ENCODE measurements at places on chromosomes 12 and 14. TPM values are rescaled to one million over a fixed set of nuclear protein-coding genes. Genes with fewer than 3 reads are reported as not detected.

Gene TPH2
- not detected for total RNA-seq

- DNase-seq = no peak
These were observed 17.1 kb upstream of the ADGRD1 start for GRCh38 chr12:130936561-130936960.

GRCh38 chr12:5908251-5908650 is 36.8 kb downstream of the ANO2 start:
- DNase-seq = no peak

GRCh38 chr12:111741235-111741812 is 25.4 kb upstream of the ALDH2 start:
- no peak for DNase-seq

- DNase-seq = no peak
These were observed 16.9 kb downstream of the ASB2 start for GRCh38 chr14:93959239-93960107.

GRCh38 chr12:29103539-29103974 is 45.5 kb upstream of the FAR2 start:
- no peak for DNase-seq

GRCh38 chr12:57864442-57865083 is 18.0 kb upstream of the CTDSP2 start:
- DNase-seq = no peak

Gene NOVA1
- 3.0 TPM for total RNA-seq

Gene KRT73
- total RNA-seq = 6.8 TPM

DNA sequence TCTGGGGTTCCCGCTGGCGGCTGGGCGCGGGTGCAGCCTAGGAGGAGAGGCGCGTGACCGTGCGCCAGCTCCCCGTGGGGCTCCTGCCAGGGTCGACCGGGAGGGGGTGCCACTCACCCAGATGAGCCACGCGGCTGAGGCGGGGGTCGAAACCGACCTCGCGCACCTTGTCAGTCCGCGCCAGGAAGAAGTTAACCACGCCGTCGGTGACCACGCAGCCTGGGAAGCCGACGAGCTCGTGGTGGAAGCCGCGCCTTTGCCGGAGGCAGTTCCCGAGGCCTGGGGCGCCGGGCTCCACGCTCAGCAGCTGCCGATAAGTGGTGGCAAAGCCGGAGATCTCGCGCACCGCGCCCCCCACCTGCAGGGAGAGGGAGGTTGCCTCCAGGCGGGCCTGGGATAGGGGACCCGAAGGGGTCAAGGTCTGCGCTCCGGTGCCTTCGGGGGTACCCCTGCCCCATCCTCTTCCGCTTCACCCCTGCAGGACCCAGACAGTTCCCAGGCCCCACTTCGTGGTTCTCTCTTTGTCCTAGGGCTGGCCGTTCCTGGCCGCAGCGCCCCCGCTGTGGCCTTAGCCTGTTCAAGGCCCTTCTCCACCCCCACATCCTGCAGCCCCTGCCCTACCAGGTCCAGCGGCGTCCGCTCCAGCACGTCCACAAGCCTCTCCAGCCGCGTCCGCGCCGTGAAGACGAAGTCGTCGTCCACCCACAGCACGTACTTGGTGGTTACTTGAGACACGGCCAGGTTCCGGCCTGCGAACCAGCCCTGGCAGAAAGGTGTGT is 5.3 kb downstream of the B4GALNT1 start:
- DNase-seq = peak; percentile 85

DNA sequence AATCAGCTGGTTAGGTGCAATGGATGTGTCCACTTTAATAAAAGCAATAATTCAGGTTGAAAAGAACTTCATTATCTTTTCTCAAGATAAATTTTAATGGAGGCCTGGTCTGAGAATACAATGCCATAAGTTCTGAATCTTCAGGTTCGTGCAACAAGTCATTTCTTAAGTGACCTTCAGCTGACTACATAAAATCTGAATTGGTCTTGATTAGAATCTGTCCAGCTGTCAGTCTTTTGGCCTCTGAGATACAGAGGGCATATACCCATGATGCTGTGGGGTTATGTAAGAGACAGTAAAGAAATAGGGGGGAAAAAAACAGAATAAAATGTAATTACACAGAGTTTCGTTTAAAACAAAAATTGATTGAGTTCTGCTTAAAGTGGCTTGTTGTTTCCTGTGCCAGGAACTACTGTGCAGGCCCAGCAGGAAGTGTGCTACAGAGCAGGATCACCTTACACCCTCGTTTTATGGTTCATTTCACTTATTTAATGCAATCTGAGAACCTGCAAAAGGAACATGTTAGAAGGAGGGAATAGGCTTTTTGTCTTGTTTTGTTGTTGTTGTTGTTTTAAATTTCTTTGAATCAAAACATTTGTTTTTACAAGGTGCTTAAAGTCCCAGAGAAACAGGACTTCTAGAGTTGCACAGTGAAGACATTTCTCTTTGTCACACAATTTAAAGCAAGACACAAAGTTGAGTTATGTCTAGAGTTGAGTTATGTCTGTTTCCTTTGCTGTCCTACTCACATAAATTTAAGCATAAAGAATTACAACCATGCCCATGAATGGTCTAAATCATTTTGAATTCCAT is 64.2 kb downstream of the LGR5 start:
- DNase-seq = no peak

GRCh38 chr14:59148334-59148900 is 40.0 kb upstream of the DAAM1 start:
- no peak for DNase-seq

- DNase-seq = no peak
These were observed 179.7 kb downstream of the RGS6 start for GRCh38 chr14:72111911-72112310.

GRCh38 chr12:43896496-43896895 is 60.6 kb downstream of the TMEM117 start:
- DNase-seq = no peak

DNA sequence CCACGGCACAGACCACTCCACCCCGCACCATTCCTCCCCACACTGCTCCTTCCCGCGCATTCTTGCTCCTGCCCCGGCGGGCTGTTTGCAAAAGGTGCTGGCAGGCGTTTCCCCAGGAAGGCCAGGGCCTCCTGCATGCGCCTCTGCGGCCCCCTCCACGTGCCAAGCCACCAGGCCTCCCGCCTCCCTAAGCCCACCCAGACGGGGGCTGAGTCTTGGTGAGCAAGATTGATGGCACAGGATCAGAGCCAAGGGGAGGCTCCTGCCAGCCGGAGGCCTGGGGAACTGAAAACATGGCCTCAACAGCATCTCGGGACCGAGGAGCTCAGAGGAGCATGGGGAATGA is 328.3 kb upstream of the DIO3 start:
- DNase-seq = no peak

Gene GPR132
- 1.3 TPM for total RNA-seq

- no peak for DNase-seq
These were observed 112.8 kb downstream of the LLPH start for GRCh38 chr12:66017736-66018135.

- DNase-seq = no peak
These were observed 220.2 kb upstream of the SLC16A7 start for GRCh38 chr12:59375633-59376032.

- no peak for DNase-seq
These were observed 232.4 kb upstream of the FBXO33 start for GRCh38 chr14:39664646-39665045.

- DNase-seq = no peak
These were observed 128.4 kb upstream of the FKBP4 start for GRCh38 chr12:2666411-2666810.

Gene FOXG1
- total RNA-seq = not detected

DNA sequence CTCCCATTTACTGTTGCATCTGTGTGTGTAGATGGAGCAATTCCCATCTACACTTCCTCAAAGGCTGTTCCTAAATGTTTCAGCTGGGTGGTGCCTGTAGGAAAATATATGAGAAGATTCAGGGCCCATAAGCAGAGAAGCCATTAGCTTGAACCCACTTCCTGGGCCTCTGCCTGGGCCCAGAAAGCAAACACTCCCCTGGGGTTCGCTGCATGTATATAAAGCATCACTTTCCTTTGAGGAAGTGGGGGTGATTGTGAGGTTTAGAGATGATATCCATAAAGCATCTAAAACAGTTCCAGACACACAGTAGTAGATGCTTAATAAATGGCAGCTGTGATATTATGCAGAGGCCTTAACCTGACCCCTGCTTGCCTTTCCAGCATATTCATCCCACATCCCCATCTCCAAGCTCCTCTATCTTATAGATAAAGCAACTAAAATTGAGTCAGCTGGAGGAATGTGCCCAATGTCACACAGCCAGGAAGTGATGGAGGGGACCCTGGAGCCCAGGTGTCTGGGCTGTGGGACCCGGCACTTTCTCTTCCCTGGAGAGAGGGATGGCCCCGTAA is 280.0 kb upstream of the CRY1 start:
- DNase-seq = no peak

GRCh38 chr12:54535474-54535873 is 13.9 kb upstream of the PDE1B start:
- DNase-seq = no peak

- DNase-seq = no peak
These were observed 204.2 kb downstream of the EFCAB11 start for GRCh38 chr14:89750281-89750755.

DNA sequence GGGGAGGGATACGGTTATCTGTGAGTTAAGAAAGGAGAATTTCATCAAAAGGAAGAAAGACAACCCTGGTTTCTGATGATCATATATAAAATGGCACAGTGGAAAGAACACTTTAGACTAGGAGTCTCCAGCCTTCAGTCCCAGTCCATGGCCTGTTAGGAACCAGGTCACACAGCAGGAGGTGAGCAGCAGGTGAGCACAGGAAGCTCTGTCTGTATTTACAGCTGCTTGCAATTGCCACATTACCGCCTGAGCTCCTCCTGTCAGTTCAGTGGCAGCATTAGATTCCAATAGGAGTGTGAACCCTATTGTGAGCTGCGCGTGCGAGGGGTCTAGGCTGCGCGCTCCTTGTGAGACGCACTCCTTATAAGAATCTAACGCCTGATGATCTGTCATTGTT is 137.9 kb downstream of the BTG1 start:
- no peak for DNase-seq

- no peak for DNase-seq
These were observed 25.0 kb downstream of the IFT81 start for GRCh38 chr12:110149086-110149660.

GRCh38 chr14:100654814-100655740 is 67.9 kb upstream of the BEGAIN start:
- no peak for DNase-seq

Gene LBHD2
- total RNA-seq = not detected

Gene COL2A1
- 0.26 TPM for total RNA-seq

DNA sequence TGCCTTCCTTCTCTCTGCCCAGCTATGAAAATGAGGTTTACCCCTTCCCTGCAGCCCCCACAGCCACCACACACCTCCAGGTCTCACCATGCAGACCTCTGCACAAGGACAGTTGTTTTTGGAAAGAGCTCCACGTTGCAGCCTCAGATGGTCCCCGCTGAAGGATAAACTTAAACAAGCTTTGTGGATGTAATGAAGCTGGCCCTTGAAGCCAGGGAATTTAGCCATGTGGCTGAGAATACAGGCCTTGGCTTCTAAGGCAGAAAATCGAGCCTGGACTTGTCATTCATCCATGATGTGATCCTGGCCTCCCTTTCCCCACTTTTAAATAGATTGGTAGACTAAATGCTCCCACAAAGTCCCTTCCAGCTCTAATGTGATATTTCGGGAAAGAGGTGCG is 79.4 kb downstream of the TBX3 start:
- no peak for DNase-seq

Gene FERMT2
- 10.9 TPM for total RNA-seq

Gene PPFIA2
- not detected for total RNA-seq

- DNase-seq = peak; percentile 96
These were observed 71.2 kb downstream of the VCPKMT start for GRCh38 chr14:50045039-50045711.

DNA sequence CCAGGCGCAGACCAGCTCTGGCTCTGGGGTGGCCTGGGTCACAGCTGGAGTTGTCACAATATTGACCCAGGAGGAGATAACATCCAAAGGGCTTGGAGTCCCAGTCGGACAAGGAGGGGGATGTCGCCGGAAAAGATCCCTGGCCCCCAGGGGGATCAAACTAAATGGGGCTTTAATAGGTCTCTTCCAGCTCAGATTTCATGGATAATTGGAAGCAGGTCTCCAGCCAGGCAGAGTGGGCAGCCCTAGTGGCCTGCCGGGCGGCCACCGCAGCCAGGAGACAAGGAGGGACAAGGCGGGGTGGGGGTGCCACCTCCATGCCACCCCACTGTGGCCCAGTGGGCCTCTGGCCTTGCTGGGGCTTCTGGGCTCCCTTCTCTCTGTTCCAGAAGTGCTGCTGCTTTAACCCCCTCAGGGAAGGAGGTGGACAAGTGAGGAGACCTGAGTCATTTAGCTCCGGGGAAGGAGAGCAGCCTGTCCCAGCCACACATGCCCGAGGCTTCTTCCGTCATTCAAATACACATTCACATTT is 23.1 kb upstream of the PGF start:
- peak; percentile 79 for DNase-seq

- DNase-seq = no peak
These were observed 8.2 kb downstream of the NOPCHAP1 start for GRCh38 chr12:104994336-104994735.

Gene DDN
- total RNA-seq = 0.05 TPM

DNA sequence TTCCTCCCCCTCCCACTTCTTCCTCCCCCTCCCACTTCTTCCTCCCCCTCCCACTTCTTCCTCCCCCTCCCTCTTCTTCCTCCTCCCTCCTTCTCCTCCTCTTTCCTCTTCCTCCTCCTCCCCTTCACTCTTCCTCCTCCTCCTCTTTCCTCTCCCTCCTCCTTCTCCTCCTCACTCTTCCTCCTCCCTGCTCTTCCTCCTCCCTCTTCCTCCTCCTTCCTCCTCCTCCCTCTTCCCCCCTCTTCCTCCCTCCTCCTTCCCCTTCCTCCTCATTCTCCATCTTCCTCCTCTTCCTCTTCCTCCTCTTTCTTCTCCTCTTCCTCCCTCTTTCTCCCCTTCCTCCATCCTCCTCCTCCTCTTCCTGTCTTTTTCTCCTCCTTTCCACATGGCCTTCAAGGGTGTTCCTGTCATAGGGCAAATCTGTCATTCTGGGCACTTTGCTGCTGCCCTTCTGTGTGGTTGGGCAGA is 111.4 kb downstream of the PHETA1 start:
- DNase-seq = no peak

DNA sequence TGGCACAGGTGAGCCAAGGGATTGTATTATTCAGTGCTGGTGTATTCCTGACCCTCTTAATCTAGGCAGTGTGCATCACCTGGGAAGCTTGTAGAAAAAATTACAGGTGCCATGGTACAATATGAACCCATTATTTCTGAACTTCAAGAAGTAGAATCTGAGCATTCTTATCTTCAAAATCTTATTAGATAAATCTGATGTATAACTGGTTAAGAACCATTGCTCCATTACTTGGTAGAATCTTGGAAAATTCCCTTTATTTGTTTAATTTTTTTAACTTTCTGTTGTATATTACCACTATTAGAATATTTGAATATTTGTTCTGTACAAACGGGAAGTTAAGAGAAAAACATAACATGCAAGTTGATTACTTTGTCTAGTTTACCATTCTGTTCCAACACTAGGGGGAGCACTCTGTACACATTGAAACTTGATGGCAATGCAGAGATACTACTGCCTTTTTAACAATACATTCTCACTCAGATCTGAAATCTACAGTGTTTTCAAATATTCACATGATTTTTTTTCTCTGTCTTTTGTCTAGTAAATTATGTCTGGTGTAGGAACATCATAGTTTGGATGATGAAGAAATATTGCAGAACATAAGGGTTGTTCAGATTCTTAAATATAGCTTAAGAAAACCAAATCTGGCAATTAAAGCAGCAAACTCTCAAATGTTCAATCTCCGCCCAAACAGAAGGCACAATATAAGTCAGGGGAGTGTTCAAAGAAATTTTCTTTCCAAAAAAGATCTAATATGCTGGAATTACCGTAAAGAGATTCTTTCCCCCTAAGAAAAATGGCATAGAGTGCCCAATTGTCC is 196.6 kb downstream of the PCNX1 start:
- no peak for DNase-seq

Gene CD69
- total RNA-seq = 1.7 TPM

All from lower leg skin (tissue), 4 donors.